ENCODE measurements at places on chromosomes 2 and 18.

DNA sequence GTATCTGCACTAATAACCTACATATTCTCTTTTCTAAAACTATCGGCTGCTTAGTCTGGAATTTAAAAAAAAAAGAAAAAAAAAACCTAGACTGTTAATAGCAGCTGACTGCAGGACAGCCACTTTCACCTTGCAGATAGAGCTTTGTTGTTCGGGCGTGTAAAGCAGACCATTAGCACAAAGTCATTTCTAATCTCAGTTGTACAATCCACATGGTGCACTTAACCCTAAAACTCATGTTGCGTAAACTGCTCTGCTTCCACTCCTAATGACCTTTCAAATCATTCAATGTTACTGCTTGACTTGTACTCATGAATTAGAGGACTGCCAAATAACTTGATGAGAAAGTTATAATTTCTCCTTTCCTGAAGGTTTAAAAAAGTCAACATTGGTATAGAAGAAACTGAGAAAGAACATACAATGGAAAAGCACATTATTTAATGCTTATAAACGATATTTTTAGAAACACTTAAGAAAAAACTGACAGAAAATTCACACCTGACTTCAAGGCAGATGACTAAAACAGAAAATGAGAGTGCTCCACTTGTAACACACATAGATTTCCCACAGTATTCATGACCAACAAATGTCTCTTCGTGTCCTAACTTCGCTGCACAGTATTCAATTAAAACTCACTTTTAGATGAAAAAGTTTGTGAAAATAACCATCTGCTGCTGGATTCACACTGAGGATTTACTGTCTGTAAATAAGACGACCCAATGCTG is 2.6 kb downstream of the CDH2 start:
- DNase-seq, result no peak

DNA sequence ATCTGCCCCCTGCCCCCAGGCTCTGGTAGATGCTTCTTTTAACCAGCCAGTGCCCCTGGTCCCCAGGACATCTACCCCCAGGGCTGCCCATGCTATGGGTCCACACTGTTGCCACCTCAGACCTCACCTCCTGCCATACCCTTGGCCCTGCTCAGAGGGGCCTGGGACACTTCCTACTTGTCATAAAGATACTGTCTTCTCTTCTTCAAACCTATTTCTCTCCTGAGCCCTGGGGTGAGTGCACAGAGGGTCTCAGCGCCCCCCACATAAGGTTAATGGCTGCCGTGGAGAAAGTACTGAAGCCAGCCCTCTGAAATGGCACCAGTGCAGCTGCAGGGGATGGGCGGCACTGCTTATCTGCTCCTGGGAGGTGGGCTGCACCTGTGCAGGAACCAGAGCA is 77.6 kb upstream of the MGAT4A start:
- no peak for DNase-seq

DNA sequence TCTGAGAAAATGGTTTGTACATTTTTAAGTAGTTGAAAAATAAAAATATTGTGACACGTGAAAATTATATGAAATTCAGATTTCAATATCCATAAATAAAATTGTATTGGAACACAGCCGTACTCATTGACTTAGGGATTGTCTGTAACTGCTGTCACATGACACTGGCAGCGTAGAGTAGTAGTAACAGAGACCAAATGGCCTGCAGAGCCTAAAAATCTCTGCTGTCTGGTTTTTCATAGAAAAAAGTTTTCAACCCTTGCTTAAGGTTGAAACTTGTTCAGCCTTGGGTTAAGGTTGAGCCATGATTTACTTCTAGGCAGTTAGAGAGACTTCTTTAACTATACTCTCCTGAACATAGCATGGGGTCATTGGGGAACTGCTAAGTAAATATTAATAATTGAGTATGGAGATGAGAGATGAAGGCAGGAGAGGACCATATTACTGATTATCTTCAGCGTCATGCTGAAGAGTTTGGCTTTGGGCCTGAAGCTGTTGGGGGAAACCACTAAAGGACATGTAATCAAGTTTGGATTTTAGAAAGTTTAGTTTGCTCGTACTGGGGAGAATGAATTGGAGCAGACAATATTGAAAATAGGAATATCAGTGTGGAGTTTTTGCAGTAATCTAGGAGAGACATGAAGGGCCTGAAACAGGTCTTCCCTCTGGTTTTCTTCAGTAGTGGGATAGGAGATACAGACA is 16.2 kb downstream of the EML4 start:
- no peak for DNase-seq

DNA sequence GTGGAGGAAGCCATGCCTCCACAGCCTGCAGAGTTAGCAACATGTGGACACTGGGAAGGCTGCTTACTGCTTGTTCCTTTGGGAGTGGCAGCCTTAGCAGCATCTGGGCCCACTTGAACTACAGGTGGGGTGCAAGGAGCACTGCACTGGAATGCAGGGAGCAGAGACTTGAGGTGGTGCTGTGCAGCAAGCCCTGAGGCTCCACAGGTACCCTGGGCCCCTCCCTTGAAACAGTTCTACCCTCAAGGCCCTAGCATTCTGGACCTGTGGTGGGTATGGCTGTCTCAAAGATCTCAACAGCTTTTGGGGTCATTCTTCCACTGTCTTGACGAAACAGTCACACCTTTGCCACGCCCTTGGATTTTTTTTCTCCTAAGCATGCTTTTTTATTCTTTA is 13.5 kb downstream of the UBR3 start:
- DNase-seq, result no peak

- DNase-seq, result no peak
Measured at GRCh38 chr2:73070643-73071359, 711 bp downstream of the SFXN5 start.

DNA sequence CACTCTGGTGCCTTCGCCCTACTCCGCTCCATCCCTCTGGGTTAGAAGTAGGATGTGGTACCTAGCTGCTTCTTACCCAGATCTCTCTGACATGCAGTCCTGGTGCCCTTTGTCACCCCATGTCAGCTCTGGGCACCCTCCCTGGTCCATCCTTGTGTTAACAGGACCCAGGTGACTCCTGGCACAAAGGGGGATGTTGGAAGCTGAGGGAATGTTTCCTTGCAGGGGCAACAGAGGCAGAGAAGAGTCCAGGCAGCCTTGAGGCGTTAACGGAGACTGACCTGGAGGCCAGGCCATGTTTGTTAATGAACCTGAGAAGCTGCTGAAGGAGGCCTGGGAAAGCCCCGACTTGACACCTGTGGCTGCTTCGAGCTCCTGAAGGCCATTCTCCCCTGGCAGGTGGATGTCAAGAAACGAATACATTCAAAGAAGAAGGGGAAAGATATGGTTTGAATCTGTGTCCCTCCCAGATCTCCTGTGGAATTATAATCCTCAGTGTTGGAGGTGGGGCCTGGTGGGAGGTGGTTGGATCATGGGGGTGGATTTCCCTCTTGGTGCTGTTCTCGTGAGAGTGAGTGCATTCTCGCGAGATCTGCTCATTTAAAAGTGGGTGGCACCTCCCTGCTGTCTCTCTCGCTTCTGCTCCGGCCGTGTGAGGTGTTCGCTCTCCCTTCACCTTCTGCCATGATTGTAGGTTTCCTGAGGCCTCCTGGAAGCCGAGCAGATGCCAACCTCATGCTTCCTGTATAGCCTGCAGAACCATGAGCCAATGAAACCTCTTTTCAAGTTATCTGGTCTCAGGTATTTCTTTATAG is 31.4 kb downstream of the NPPC start:
- no peak for DNase-seq

DNA sequence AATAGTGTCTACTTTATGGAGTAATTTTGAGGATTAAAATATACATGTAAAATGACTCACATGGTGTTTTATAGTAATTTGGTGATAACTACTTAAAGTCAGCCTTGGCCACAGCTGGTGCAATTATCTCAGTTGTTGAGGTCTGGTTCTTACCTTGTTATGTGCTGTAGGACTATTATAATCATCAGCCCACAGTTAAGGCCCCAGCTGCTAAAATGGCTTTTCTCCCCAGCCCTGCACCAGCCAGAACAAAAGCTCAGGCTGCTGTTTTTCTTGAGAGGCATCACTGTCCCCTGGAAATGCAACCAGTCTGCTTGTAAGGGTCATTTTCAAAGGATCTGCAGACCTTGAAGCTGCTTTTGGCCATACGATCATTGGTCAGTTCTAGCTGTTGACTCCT is 283.3 kb upstream of the THUMPD2 start:
- no peak for DNase-seq

- DNase-seq, result no peak
Measured at GRCh38 chr2:112151271-112151670, 13.1 kb downstream of the FBLN7 start.

- DNase-seq, result peak; percentile 48
Measured at GRCh38 chr18:42182728-42183700, 228.0 kb downstream of the PIK3C3 start.

DNA sequence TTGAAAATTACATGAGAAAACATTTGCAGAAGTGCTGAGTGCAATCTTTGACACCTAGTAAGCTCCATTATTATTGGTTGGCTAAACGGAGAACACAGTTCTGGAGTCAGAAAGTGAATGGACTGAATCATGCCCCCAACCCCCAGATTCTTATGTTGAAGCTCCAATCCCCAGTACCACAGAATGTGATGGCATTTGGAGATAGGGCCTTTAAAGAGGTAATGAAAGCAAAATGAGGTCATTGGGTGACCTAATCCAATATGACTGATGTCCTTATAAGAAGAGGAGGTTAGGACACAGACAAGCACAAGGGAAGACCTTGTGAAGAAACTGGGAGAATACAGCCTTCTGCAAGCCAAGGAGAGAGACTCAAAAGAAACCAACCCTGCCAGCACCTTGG is 200.9 kb upstream of the EPAS1 start:
- DNase-seq, result no peak

GRCh38 chr18:49561289-49562193 is at the start of gene LIPG:
Gene LIPG (plus strand): TSS chr18:49562057. CDS start chr18:49562309, 252 bp downstream.
- DNase-seq, result peak; percentile 82

GRCh38 chr2:6011921-6012320 is 319.7 kb downstream of the SOX11 start:
- DNase-seq, result no peak

GRCh38 chr2:85861180-85861579 is 27.6 kb downstream of the ST3GAL5 start:
- no peak for DNase-seq

GRCh38 chr2:201151127-201151981 is 31.6 kb upstream of the CASP10 start:
- no peak for DNase-seq

DNA sequence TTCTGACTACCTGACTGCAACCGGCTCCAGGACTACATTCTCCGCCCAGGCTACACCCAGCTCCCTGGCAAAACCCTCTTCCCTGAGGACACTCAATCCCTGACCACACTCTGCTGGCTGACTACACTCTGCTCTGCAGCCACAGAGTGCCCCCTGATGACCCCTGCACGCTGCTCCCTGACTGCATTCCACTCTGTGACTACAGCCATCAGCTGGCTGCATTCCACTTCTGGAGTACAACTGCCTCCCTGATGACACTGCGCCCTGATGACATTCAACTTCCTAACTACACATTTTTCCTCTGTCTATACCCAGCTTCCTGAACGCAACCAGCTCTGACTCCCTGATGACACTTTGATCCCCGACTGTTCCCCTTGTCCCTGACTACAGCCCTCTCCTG is 71.3 kb upstream of the NRXN1 start:
- DNase-seq, result no peak

GRCh38 chr2:157320409-157320808 is 5.2 kb downstream of the ERMN start:
- DNase-seq, result no peak

GRCh38 chr18:41416044-41416443 is 539.0 kb upstream of the PIK3C3 start:
- no peak for DNase-seq

GRCh38 chr2:113791697-113792590 is 35.5 kb upstream of the SLC35F5 start:
- DNase-seq, result peak; percentile 20

DNA sequence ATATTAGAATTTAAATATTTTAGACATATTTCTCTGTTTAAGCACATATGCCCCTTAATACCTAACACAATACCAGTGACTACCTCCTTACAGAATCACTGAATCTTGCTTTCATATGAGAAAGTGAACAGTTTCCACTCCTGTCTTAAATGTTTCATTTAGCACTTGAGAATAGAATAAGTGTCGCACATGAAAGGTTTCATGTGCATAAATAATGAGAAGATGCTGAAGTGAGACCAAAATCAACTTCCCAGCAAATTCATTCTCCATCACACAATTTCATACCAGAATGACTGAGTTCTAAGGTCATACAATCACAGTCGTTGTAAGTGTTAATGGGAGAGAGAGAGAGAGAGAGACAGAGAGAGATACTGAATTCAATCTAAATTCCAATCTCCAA is 51.2 kb downstream of the ATIC start:
- no peak for DNase-seq

DNA sequence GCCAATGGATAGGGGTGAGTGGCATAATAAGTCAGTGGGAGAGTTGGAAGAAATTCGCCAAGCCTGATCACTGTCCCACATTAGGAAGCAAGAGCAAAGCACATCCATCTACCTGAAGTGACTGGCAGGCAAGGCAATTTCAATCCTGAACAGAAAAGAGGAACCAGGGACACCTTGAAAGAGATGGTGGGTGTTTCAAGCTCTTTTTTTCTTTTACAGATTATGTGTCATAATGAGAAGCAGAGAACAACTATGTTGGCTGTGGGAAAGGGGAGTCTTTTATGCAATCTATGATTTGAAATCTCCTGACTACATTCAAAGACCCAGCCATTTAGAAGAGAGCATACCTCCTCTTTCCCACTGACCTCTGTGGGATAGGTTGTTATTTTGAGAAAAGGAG is 63.5 kb downstream of the TGIF1 start:
- no peak for DNase-seq

- peak; percentile 27 for DNase-seq
Measured at GRCh38 chr2:31170071-31170698, 31.9 kb upstream of the GALNT14 start.
